ENCODE measurements at places on chromosomes 2 and 18. TPM values are rescaled to one million over a fixed set of nuclear protein-coding genes. Genes with fewer than 3 reads are reported as not detected.

Gene SERPINB3
- not detected for polyA plus RNA-seq

Gene SERPINB13
- not detected for polyA plus RNA-seq

DNA sequence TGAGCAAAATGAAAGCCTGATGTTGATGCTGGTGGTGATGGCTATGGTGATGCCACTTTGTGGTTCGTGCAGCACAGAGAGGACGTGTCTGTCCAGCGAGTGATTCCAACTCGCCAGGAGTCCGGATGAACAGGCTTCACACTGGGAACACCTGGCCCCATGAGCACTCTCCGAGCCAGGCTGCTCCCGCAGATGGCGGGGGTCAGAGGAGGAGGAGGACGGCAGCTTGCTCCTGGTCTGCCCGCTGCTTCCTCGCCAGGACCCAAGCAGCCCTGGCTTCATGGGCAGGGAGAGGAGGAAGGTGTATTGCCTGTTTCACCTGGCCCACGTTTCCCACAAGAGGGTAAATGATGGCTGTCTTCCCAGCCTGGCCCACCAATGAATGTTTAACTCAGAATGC is 121.6 kb downstream of the MTCL1 start:
- DNase-seq = no peak

Gene LIMS3
- polyA plus RNA-seq = not detected

DNA sequence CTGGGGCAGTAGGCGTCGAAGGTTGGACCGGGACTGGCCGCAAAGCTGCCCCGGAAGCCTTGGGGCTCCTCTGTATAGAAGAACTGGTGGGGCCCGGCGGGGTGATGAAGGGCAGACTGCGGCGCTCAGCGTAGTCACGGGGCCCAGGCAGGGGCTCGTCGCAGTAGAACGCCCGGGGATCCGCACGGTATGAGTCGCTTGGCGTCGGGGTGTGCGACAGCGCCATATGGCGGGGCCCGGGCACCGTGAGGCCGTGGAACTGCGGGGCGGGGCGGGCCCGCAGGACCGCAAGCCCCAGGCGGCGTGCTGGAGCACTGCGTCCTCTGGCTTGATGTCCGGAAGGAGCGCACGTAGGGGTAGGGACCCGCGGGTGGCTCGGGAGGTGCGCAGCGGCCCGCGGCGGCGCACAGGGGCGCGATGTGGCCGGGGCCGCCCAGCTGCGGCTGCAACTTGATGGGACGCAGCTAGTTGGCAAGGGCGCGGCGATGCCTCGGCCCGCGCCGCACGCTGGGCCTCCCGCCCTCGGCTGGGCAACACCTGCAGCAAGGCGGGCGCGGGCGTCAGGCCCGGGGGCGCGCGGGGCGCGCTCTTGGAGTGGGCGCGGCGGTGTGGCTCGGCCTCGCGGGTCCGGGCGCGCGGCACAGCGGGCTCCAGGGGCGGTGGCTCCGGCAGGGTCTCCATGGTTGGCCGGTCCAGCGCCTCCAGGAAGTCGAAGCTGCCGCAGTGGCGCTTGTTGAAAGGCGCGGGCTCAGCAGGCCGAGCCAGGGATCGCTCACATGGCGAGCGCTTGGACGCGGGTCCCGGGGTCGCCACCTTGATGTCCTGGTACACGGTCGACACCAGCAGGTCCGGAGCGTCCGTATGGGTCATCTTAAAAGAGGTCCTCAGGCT is 251.4 kb downstream of the ANKRD30B start:
- peak; percentile 37 for DNase-seq

GRCh38 chr2:152344579-152345195 is 9.7 kb downstream of the FMNL2 start:
- no peak for DNase-seq

- DNase-seq = no peak
Measured at GRCh38 chr2:25292408-25292807, 49.3 kb downstream of the DNMT3A start.

- DNase-seq = no peak
Measured at GRCh38 chr2:176164611-176165369, 7.7 kb downstream of the HOXD3 start.

GRCh38 chr2:215612786-215613185 is 176.9 kb upstream of the FN1 start:
- DNase-seq = no peak

DNA sequence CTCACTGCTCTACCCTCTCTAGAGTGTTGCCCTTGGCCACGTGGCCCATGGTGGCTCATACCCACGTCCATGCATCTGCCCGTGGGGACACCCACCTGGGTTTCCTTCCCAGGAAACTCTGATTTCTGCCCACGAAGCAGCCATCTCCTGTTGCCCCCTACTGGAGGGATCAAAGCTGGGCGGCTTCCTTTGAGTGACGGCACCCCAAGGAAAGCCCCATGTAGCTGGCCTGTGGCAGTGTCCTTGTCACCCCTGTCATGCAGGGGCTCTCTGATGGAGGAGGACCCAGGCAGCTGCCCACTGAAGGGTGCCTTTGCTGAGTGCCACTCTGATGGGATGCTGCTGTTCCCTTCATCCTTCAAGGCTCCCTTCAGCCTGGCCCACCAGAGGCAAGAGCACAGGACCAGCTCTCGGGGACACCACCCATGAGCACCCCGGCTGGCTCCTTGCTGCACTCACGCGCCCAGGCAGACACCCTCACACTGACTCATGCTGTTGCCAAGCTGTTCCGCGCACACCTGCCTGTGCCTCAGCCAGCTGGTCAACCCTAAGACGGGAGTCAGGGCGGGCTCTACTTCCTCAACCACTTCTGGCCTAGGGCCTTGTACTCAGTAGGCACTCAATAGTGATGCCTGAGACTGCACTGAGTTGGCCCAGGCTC is 101.1 kb downstream of the CTIF start:
- DNase-seq = no peak

- peak; percentile 74 for DNase-seq
Measured at GRCh38 chr18:23115683-23116096, 19.6 kb upstream of the CABLES1 start.
